Mesendoderm (in vitro differentiated cells): ENCODE measurements at places on chromosomes 3 and 15.

DNA sequence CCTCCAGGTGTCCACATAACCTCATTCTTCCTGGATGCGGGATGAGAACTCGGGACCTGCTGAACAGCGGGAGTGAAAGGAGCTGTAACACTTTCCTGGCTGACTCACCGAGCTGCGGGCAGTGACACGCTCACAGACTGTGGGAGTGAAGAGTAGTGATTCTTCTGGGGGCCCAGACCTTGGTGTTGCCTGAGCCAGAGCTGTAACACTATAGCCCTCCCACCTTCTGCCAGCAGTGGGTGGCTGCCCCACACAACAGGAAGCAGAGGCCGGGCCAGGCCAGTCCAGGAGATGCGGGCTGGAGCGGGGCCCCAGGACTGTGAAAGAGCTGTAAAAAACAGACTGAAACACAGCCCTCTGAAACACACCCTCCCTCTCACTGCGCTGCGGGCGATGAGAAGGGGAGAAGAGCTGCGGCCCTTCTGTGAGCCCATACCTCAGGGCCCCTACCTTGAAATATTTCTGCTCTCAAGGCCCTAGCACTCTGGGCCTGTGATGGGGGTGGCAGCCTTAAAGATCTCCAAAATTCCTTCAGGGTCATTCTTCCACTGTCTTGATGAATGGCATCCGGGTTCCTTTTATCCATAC lies 464.0 kb upstream of the CCDC54 start:
- peak; percentile 91 for DNase-seq

- DNase-seq: no peak
Observed at GRCh38 chr3:14519406-14519805, 20.7 kb downstream of the GRIP2 start.

DNA sequence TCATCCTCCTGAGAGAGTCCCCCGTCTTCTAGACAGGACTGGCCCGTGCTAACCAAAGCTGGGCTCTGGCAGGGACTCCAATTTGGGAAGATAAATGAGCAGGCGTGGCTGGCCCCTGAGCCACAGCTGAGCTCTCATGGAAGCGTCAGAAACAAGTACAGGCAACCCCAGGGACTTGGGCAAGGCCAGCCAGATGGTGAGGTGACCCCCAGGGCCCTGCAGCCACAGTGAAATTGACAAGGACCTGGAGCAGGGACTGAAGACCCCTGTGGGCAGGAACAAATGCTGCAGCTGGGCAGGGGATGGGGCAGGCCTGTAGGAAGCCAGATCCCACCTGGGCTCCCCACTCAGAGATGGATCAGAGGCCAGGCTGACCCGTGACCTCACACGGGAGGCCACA lies 32.8 kb upstream of the CGNL1 start:
- DNase-seq: no peak

DNA sequence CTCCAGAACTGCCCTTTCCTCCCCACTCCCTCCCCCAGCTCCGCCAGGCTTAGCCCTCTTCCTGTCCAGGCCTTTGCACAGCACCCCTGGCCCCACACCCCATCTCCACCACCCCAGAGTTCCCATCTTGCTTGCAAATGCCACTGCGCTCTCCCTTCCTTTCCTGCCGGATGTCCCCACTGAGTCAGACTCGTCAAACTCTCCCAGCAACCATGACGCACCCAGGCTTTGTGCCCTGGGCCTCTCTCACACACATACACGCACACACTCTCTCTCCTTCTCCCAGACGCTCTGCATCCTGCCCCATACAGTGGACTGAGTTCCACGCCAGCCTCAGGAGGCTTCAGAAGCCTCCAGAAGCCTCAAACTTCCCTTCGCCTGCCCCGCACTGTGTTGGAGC lies 2.8 kb upstream of the CCDC9B start:
- DNase-seq: no peak

DNA sequence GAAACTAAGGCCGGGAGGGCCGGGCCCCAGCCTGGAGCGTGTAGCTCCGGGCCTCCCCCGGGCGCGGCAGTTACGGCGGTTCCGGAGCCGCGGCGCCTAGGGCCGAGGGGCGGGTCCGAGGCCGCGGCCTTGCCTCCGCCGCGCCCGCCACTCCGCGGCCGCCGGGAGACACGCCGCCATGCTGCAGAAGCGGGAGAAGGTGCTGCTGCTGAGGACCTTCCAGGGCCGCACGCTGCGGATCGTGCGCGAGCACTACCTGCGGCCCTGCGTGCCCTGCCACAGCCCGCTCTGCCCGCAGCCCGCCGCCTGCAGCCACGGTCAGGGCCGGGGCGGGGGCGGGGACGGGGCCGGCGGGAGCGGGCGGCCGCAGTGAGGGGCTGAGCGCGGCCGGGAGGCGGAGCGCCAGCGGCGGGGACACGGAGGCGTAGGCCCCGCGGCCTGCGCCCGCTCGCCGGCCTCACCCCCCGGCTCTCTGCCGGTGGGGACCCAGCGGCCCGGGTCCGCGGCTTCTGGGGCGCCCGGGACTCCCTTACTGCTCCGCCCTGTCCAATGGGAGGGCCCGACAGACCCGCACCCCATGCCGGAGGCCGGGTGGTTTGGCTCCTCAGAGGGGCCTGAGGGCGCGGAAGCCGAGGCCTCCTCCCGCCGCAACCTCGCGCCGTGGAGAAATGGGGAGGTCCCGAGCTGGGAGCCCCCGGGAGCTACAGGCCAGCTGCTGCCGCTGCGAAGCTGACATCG lies at the start of gene DIS3L:
TSS of gene DIS3L (plus strand) at position 150 of the 738 bp plus-strand sequence. CDS start at position 179, 29 bp downstream.
- DNase-seq: peak; percentile 74

- no peak for DNase-seq
Observed at GRCh38 chr15:56887782-56888438, 30.5 kb upstream of the TCF12 start.

- no peak for DNase-seq
Observed at GRCh38 chr3:172311217-172311616, 137.0 kb downstream of the GHSR start.

- no peak for DNase-seq
Observed at GRCh38 chr3:88433568-88433967, 283.8 kb downstream of the C3orf38 start.

GRCh38 chr15:90210593-90210992 lies 9.5 kb downstream of the SEMA4B start:
- DNase-seq: no peak

- peak; percentile 8 for DNase-seq
Observed at GRCh38 chr3:184845819-184846218, 33.9 kb downstream of the VPS8 start.

DNA sequence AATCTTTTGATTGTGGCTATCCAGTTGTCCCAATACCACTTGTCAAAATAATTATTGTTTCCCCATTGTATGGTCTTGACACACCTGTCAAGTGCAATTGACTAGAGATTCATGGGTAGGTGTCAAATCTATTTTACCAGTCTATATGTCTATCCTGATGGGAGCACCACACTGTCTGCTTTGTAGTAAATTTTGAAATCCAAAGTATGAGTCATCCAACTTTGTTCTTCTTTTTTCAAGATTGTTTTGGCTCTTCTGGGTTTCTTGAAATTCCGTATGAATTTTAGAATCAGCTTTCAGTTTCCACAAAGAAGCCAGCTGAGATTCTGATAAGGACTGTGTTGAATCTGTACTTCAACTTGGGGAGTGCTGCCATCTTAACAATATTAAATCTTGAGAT lies 71.9 kb downstream of the CSNK1G1 start:
- no peak for DNase-seq

DNA sequence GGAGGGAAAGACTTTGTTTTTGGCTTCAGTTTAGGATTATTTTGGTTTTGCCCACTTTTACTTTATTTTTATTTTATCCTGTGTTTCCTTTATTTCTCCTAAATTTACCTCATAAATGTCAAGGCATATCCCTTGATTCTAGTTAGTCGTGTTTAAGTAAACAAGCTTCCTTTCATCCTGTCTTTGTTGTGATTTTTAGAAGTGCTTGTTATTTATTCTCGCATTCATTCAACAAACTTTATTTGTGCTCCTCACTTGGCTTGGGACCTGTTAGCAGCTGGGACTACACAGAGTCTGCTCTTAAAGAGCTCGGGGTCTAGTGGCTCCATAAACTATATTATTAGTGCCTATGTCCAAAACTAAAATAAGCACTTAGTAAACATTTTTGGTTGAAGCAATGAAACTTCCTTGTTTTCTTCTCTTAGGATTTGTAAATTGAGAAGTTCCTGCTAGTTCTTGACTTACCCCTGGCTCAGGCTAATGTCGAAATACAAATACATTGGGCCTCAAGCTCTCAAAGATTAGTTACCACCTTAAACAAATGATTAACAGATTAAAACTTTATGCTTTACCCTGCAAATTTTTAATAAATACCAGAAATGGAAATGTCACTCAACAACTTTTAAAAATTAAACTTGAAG lies 19.0 kb upstream of the DMXL2 start:
- DNase-seq: no peak

DNA sequence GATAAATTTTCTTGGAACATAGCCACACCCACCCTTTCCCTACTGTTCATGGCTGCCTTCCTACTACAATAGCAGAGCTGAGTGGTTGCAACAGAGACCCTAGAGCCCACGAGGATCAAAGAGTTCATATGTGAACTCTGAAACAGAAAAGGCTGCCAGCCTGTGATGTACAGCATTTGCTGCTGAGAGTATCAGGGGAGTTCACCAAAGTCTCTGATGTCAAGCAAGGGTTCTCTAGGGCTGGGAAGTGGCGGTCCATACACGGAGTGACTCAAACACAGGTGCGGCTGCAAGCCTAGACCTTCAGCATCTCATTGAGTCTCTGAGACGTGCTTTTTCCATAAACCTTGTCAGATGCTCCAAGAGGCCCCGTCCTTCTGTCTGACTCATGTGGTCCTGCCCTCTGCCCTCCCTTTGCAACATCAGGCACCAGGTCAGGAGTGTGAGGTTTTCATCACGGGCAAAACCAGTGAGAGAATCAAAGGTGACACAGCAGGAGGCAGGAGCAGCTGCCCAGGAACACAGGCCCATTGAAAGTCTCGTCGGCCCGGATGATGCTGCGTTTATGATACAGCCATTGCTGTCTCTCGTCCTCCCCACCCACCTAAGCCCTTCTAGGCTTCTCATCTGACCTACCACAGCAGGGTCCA lies 42.9 kb downstream of the PCSK6 start:
- DNase-seq: no peak

DNA sequence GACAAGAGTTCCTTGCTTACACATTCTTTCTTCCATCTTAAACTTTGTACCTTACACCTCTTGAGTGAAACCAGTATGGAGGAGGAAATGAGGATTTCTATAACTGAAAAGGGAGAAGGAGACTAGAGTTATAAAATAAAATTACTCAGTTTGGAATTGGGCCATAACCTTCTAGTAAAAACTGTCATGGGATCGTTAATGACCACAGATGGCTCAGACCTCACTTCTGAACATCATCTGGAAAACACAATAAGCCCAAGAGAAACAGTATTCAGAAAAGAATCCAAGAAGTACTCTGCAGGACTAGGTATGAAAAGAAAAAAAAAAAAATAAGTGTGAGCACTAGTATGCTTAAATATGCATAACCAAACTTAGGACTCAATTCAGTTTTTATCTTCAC lies 12.1 kb downstream of the GAP43 start:
- DNase-seq: no peak

DNA sequence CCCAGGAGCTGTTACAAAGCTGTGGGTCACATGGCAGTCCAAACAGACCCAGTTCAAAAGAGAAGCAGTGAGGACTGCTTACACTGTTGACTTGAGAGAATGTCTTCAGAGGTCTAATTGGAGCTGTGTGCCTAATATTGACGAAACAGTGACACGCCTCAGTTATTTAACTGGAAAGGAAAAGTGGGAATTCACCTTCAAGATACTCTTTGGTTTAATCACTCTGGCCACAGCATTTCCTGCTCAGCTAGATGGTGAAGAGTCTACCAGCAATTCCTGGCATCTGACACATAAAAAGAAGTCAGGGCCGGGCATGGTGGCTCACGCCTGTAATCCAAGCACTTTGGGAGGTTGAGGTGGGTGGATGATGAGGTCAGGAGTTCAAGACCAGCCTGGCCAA lies 326.4 kb downstream of the SV2B start:
- DNase-seq: no peak

DNA sequence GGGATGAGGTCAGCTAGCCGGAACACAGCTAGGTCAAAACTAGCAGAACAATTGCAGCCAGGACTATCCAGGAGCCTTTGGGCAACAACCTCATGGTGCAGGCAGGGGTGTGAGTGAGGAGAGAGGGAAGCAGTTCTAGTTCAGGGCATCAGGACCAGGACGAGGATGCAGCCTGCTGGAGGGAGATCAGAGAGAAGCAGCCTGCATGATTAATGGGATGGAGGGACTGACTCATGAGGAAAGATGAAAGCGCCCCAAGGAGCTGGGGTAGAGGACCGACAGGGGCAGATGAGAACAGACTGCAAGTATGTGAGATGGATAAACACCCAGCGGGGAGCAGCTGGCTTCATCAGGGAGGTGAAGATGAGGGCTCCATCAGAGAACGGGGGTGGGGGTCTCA lies 37.9 kb upstream of the LRTM1 start:
- DNase-seq: peak; percentile 50

DNA sequence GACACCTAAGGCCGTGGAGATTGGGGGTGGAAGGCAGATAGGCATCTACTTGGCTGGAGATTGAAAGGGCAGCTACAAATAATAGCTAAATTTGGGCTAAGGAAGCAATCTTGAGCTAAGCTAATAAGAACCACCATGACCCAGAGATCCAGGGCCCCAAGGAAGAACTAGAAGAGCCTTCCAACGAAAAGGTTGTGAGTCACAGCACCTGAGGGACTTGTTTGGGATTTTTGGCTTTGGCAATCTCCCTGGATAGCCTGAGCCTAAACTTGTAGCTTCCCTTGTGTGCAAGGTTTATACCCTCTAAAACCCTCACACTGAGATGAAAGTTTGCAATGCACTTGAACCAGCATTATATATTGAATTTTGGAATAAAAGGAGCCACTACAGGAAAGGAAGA lies 364.0 kb upstream of the IL12A start:
- no peak for DNase-seq

- no peak for DNase-seq
Observed at GRCh38 chr3:42901073-42901415, 4.9 kb upstream of the ZNF662 start.

DNA sequence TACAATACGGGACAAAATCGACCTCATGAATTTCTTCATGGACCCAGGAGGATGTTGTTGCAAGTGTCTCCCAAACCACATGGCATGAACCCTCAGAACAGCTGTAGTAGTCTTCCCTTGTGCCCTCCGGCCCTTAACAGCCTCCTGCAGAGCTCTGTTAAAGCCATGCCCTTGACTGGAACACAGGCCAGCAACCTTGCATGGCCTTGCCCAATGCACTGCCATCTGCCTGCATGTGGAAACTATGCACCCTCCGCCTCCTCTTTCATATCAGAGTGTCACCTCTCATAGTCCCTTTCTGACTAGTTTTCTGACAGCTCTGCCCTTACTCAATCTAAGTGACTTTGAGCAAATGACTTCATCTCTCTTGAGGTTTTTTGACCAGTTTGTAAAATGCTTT lies 39.4 kb upstream of the TRIM71 start:
- no peak for DNase-seq
